ENCODE measurements at places on chromosomes 5 and 9. TPM values are rescaled to one million over a fixed set of nuclear protein-coding genes. Genes with fewer than 3 reads are reported as not detected.

DNA sequence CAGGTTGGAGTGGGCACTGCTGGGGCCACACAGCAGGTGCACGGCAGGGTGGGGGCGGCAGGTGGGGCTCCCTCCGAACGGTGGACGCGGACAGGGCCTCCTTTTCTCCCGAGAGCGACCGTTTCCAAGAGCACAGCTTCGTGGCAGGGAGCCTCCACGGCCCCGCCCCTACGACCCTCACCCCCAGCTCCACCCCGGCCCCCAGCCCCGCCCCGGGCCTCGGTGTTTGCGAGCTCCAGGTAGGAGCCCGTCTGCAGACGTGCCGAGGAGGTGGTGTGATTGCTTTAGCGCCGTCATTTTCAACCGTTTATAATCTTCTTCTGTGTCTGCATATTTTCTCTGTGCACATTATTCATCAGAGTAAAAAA is 8.8 kb downstream of the GRIN1 start:
- DNase-seq = no peak

GRCh38 chr9:128729766-128730517 is 6.0 kb upstream of the ZDHHC12 start:
- no peak for DNase-seq

Gene KIF27
- 4.2 TPM for total RNA-seq

GRCh38 chr9:133519693-133520092 is 5.1 kb downstream of the MYMK start:
- no peak for DNase-seq

DNA sequence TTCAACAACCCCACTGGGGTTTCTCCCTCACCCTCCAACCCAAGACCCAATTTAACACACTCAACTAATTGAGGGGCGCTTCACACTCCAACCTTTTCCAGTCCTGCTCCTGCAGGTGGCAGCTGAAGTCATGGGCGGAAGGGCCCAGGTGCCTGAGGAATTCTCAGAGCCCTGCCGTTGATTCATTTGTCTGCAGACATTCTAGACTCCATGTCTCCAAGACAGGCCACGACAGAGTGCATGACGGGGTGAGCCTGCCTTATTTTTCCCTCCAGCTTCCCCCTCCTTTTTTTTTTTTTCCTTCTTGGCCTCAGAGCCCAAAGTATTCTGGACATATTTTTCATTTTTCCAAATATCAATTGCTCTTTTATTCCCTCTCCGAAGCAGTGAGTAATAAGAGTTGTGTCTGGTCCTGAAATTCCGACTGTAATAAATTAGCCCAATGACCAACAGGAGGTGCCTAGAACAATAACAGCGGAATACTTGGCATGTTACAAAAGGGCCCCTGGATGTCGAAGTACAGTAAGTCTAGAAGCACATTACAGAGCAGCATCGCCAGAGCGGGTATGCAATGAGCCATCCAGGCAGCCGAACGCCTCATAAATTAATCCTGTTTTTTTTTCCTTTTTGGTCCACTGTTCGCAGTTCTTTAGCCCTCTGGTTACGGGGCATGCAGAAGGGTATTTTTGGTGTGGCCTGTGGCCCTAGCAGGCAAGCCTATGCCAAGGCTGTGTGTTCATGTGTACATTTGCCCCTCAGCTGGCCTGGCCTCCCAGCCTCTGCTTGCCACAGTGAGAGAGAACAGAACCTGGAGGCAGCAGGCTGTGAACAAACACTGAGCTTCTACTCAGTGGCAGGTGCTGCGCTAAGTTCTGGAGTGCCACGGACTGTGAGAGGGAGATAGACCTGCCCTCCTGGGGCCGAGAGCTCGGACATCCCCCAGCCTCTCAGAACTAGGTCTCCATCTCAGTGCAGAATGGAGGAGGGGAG is 8.6 kb upstream of the SMIM23 start:
- peak; percentile 72 for DNase-seq

- DNase-seq = no peak
Observed at GRCh38 chr5:64190562-64191306, 25.1 kb downstream of the RNF180 start.

DNA sequence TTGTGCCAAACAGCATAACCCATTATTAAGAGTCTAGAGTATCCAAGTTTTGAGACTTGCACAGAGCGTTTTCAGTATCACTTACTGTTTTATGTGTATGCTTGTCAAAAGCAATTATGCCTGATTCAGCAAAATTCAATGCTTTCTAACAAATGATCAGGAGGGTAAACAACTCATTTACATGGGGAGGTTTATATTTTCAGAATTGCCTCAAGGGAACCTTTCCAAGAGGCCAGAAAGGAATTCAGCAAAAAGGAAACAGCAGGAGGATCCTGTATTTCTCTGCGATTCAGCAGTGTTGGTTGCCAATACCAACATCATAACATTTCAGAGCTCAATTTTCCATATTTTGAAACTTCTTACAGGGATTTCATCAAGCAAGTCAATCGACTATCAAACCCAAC is 69.3 kb upstream of the DAB2 start:
- DNase-seq = no peak

DNA sequence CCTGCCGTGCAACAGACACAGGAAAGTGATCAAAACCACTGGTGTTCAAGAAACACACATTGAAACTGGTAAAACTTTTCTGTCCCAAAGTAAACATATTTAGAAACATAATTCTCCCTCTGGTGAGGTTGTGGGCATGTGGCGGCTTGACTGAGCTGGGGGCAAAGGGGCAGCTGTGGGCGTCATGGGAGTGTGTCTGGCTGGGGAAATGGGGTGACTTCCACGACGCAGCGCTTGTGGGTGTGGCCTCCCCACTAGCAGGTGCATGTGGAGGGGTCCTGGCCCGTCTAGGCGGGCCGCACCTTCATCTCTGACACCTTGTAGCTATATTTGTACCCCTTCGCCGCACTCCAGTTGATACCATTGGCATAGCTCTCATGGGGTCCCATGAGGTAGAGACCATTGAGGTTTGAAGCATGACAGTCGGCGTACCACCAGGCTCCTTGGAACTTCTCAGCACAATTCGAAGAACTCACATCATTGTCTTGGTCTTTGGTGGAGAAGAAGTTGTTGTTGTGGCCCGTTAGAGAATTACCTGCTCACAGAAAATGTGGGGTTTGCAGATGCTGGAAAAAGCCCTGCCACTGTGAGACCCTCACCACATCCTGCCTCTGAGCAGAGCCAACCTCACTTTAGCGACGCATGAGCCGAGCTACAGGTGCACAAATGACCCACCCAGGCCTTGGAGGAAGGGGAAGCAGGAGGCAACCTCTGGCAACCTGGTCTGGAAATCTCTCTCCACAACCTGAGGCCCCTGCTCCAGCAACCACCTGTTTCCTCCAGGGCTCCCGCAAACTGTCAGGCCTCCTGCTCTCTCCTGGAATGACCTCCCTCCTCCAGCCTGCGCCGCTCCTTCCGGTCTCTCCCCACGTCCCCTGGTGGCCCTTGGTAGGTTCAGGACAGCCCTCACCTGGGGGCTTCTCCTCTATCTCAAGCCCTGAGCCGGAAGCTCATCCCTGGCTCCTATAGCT is 7.9 kb downstream of the FCN1 start:
- peak; percentile 75 for DNase-seq

GRCh38 chr5:2181557-2181956 is 298.8 kb upstream of the IRX4 start:
- DNase-seq = no peak

Gene SHLD3
- 3.8 TPM for total RNA-seq

Gene CEL
- total RNA-seq = 1.3 TPM

DNA sequence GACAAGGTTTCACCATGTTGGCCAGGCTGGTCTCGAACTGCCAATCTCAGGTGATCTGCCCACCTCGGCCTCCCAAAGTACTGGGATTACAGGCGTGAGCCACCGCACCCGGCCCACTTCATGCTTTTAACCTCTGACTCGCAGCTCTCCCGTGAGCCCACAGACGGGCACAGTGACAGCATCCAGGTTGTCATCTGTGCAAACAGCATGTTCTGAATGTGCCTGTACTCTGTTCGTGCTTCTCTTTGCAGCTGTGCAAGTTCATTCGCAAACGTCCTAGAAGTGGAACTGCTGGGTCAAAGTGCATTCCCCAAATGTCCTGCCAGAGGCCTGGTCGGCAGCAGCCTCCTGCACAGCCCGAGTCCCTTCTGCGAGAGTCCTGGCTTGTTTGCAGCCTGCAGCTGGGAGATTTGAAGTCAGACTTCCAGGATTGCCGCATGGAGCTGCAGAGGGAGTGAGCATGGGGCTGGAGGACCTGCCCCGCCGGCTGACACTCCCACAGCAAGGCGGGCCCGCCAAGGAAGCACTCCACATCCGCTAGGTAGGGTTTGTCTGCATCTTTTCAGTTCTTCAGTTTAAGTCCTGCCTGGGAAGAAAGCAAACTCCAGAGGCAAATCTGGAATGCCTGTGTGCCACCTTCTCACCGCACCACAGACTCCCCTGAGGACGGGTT is 3.4 kb downstream of the BRD3OS start:
- no peak for DNase-seq

DNA sequence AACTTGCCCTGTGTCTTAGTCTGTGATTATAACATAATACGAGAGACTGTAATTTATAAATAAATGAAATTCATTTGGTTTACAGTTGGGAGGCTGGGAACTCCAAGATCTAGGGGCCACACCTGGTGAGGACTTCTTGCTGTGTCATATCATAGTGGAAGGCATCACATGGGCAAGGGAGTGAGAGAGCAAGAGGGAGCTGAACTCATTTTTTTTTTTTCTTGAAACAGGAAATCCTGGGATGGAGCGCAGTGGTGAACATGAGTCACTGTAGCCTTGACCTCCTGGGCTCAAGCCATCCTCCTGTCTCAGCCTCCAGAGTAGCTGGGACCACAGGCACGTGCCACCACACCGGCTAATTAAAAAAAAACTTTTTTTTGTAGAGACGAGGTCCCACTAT is 7.2 kb downstream of the MLANA start:
- no peak for DNase-seq

- DNase-seq = no peak
Observed at GRCh38 chr9:34600908-34601307, 11.0 kb downstream of the RPP25L start.

Gene TLE1
- total RNA-seq = 60.6 TPM

GRCh38 chr5:77483682-77484081 is 8.4 kb downstream of the WDR41 start:
- DNase-seq = no peak

Gene FLT4
- not detected for total RNA-seq

GRCh38 chr5:88758184-88758583 is 124.8 kb downstream of the MEF2C start:
- DNase-seq = no peak

DNA sequence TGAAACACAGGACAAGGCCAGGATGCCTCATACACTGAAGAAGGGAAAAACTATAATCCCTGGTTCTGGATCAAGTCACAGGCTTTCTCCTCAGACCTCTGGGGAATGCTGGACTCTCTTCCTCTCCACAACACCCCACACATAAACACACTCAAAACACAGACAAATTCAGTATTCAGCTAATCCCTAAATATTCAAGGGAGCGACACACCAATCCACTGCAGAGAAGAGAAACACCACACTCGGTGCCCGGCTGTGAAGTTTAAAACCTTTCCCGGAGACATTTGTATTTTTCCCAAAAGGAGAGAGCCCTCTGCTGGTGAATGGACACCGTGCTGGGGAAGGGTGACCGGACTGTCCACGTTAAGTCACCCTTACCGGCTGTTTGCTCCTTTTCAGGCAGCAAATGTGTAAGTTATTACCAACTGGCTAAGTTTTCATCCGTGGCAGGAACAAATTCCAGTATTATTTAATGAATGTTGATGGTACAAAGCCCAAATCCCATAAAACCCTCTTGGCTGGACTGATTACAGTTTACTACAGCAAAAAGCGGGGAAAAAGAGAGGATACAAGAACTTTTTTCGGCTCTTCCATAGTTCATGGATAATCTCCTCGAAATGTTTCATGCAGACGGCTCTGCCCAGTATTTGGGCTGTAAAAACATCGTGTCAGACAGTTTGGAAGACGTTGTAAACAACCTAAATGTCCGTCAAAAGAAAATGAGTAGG is 130.9 kb upstream of the SLC30A5 start:
- DNase-seq = no peak

DNA sequence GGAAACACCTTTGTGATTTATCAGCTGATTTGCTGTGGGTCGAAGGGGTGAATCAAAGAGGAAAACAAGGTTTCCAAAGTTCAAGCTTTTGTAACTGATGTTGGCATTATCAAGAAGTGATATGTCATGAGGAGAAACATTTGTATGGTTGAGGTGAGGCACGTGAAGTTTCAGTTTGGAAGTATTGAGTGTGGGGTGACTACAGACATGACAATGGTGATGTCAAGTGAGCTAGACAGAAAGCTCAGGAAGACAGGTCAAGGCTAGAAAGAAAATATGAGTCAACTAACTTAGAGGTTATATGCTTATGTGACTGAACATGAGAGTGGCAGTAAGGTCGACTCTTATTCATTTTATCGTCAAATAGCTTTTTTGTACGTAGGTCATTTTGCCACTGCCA is 99.1 kb downstream of the RAB3C start:
- DNase-seq = no peak

- DNase-seq = peak; percentile 96
Observed at GRCh38 chr9:36148311-36149051, 11.9 kb downstream of the GLIPR2 start.

GRCh38 chr5:132020568-132021339 is 9.3 kb upstream of the ACSL6 start:
- DNase-seq = no peak

Gene ECSCR
- not detected for total RNA-seq

Gene ERCC8
- total RNA-seq = 13.4 TPM

DNA sequence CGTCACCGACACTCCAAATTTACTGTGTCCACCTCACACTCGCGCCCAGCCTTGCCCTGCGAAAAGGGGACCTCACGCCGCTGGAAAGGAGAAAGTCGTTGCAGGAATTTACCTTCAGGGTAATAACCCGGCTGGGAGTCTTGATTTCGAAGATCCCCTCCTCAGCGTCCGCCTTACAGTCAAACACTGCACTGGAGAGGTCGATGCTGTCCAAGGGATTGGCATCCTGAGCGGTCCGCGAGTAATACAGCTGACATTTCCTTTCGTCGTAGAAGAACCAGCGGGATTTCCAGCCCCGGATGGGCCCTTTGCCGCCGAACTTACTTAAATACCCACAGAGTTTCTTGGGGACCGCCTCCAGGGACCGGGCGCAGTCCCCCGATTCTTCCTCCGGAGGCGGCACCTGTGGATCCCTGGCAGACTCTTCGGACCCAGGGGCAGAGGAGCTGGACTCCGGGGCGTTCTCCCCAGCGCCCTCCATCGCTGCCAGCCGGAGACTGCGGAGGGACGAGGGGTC is 330 bp downstream of the TBC1D2 start:
- DNase-seq = no peak

DNA sequence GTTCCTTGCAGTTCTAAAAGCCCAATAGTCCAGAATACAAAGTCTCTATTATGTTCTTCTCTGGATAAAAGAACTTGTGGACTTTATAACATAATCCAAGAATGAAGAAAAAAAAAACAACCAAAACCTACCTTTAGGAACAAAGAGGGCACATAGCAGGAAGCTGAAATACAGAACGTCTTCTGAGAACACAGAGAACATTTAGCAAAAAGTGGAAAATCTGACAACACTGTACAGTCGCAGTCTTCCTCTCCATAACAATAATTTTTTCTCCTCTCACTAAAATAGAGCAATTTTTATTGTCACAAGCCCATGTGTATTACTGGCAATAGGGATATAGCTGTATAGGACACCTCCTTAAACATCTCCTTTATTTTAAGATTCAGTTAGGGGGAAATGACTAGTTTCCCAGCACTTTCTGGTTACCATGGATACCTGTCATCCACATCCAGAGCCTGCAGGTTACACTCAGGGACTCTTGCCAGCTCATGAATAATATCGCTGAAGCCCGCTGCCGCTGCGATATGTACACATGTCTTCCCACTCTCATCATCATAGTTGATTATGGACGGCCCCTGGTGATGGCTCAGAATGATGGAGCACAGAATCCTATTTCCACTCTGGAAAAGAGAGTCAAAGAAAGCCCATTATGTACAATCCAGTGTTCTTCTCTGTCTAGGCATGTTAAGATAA is 106.5 kb downstream of the ANKRD55 start:
- no peak for DNase-seq

Gene ARAP3
- total RNA-seq = 2.0 TPM
